Activated CD8-positive, alpha-beta memory T cell treated with anti-CD3 and anti-CD28 coated beads for 24 hours (primary cell): ENCODE measurements at places on chromosomes 2 and 18.

DNA sequence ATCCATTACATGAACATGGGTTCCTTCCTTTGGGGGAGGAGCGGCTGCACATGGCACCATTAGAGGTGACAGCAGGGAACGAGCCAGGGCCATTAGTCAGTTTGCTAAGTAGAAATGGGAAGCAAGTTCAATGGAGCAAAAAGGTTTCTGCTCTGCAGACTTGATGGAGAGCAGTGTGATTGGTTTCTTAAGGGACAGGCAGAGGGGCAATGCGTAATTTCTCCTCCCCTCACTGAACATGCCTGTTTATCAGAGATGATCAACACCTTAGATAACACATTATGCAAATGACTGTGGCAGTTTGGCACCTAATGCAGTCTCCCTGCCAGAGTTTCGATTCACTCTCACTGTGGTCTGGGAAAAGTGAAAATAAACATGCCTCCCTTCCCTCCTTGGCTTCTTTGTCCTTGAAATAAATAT is 414.5 kb downstream of the STK39 start:
- DNase-seq = no peak

GRCh38 chr2:185245806-185246205 is 492.8 kb upstream of the FSIP2 start:
- DNase-seq = no peak

- peak; percentile 65 for DNase-seq
These were observed 501 bp downstream of the LPIN1 start for GRCh38 chr2:11746807-11747459.

- no peak for DNase-seq
These were observed 71.2 kb downstream of the BCL11A start for GRCh38 chr2:60482222-60482621.

GRCh38 chr18:66440433-66440832 is 163.5 kb downstream of the CDH19 start:
- no peak for DNase-seq

DNA sequence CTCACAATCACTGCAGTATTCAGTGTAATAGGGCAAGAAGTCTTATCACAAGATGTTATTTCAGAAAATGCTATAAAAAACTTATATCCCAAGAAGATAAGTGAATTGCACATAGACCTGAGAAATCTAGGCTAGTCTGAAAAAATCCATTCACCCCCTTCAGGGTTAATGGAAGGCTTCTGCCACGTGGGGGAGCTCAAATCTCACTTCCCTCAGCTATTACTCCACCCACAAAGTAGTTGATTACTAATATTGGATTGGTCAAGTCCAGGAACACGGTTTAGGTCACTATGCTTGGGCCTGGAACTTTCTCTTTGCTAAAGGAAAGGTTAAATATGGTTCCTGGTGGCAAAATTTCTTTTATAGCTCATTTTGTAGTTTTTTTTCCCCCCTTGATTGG is 51.2 kb upstream of the ADAM23 start:
- DNase-seq = no peak

DNA sequence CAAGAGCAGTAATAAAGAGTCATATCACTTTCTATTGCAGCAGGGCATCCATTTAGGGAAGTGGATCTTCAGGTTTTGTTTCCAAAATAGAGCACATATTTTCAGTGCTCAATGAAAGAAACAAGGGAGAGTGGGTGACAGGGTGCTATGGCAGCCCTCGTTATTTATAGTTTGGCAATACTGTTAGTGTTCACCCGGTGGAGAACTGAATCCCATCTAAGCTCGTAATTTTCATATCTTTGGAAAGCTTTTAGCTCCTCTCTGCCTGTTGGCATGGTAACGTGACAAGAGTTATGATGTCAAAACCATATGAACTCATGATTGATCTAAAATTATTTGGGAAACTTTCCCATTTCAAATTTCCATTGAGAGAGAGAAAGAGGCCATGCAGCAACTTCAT is 331.9 kb downstream of the LRRTM1 start:
- DNase-seq = no peak

GRCh38 chr2:150520887-150521664 is 33.6 kb upstream of the RND3 start:
- DNase-seq = no peak

- no peak for DNase-seq
These were observed 35.7 kb upstream of the NEMP2 start for GRCh38 chr2:190569994-190570755.

DNA sequence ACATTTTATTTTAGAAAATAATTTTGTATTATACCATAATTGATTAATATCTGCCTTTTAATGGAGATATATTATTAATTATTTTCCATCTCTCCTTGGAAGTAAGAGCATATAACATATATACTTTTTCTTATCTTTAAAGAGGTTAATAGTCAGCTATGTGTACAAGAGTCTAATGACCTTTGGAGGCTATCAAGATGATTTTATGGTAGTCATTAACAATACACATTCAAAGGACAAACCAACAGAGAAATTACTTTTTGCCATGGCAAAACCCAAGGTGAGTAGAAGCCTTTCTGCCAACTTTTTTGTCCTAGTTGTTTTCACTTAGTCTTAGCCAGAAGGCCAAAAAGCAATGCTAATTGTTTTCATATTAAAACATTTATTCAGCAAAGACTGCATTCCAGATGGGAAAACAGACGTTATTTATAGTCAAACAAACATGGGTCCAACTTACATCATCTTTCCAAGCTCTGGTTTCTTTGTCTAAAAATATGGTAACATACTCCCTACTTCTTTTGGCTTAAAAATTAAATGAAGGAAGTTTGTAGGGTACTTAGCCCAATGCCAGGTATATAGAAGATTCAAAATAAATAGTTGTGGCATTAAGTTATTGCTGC is 9.6 kb upstream of the DYNC2LI1 start:
- DNase-seq = no peak

- DNase-seq = no peak
These were observed 90.4 kb upstream of the UNC80 start for GRCh38 chr2:209681201-209681735.

- DNase-seq = no peak
These were observed 84.5 kb upstream of the LCLAT1 start for GRCh38 chr2:30362468-30363081.

- DNase-seq = no peak
These were observed 88.7 kb downstream of the NRP2 start for GRCh38 chr2:205771031-205771430.

- DNase-seq = no peak
These were observed 69.2 kb downstream of the B3GNT2 start for GRCh38 chr2:62265106-62265505.

GRCh38 chr18:74994502-74995418 is 214.2 kb downstream of the PTGR3 start:
- peak; percentile 60 for DNase-seq

- DNase-seq = no peak
These were observed 25.0 kb upstream of the RAPGEF4 start for GRCh38 chr2:172710584-172711047.

DNA sequence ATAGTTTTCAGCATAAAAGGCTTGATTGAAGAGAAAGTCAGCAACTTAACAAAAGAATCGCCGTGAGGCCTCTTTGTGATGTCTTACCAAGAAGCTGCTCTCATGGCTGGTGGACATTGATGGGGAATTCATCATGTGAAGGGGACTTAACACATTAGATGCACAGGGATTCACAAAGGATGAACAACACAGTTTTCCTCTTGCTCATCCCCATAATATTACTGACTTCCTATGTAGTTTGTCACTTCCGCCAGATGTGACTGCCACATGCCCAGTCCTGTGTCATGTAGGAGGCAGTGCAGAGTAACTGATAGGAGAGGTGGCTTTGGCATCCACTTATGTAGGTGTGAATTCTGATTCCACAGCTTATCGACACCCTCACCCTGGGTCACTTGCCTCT is 232.6 kb upstream of the LYPD1 start:
- no peak for DNase-seq

DNA sequence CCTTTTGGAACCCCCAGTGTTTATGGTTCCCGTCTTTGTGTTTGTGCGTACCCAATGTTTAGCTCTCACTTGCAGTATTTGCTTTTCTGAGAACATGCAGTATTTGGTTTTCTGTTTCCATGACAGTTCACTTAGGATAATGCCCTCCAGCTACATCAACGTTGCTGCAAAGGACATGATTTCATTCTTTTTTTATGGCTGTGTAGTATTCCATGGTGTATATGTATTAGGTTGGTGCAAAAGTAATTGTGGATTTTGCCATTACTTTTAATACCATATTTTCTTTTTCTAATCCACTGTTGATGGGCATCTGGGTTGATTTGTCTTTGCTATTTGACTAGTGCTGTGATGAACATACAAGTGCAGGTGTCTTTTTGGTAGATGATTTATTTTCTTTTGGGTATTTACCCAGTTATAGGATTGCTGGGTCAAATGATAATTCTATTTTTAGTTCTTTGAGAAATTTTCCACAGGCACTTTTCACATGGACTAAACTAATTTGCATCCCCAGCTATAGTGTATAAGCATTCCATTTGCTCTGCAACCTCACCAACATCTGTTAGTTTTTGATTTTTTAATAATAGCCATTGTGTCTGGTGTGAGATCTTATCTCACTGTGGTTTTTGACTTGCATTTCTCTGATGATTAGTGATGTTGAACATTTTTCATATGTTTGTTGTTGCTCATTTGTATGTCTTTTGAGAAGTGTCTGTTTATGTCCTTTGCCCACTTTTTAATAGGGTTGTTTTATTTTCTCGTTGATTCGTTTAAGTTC is 63.6 kb downstream of the CERS6 start:
- DNase-seq = no peak

- peak; percentile 78 for DNase-seq
These were observed 1.1 kb downstream of the ID2 start for GRCh38 chr2:8682719-8683667.

DNA sequence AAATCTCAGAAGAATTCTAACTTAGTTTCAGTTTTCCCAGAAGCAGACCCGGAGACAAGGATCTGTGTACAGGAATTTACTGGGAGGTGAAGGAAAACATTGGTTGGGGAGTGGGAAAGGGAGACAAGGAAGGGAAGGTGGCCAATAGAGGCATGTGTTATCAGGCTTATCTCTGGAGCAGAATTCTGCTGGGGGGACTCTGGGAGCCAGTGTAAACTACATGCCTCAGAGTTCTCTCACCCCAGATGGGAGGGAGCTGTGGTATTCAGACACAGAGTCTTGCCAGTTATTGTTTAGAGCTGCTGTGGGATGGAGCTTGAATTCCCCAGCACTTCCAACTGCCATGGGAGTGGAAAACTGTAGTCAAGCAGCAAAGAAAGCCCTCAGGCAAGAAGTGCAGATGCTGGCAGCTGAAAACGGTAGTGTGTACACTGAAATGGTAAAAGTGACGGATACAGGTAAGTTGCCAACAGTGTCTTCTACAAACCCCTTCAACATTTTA is 19.0 kb downstream of the DNPEP start:
- DNase-seq = no peak

DNA sequence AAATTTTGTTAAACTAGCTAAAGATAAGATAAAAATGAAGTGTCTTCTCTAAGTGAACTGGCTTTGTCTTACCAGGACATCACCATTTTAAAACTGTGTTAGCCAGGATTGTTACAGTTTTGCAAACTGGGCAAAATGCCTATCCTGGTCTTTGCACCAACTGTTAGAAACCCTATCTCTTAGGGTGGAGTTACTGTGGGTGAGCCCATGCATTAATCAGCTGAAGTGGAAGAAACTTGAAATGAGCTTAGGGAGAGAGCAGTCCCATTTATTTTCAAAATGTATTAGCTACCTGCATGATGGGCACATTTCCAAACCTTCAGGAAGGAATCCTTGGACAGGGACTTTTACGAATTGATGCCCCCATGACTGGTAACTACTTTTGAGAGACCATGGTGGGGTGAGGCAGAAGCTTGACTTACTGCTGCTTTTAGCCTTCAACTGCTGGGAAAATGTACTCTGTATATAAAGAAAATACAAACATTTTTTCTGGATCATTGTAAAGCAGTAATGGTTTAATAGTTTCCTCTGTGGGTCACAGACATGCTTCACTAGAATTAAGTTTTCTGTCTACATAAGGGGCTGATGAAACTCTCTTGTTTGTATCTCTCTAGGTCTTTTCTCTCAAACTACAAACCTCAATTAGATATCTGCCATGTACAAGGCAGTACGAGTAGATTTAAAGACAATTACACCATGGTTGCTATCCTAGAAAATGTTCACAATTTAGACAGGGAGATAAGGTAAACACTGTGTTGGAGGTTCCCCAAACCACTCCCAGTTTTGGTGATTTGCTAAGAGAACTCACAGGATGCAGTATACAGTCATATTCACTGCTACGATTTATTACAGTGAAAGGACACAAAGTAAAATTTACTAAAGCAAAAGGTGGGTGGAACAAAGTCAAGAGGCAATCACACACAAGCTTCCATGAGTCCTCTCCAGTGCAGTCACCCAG is 321.4 kb upstream of the MMADHC start:
- no peak for DNase-seq

- no peak for DNase-seq
These were observed 70.2 kb downstream of the LRRC30 start for GRCh38 chr18:7301094-7301493.

GRCh38 chr2:230793572-230794359 is 71.0 kb upstream of the ITM2C start:
- DNase-seq = peak; percentile 82

DNA sequence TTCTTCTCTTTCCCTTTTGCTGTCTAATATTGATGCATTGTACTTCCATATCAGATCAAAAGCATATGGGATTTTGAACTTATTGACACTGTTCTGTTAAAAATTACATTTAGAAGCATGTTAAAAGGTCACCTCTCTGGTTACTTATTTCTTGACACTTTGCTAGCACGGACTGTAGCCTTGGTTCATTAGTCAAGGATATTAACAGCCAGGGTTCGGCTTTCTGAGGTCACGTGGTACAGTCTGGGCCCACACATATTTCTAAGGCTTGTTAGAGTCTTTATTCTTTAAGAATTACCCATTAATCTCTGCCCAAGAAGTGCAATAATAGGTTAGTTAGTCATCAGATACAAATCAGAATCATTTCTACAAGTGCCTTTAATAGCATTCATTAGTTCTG is 1035.8 kb upstream of the FANCL start:
- no peak for DNase-seq

DNA sequence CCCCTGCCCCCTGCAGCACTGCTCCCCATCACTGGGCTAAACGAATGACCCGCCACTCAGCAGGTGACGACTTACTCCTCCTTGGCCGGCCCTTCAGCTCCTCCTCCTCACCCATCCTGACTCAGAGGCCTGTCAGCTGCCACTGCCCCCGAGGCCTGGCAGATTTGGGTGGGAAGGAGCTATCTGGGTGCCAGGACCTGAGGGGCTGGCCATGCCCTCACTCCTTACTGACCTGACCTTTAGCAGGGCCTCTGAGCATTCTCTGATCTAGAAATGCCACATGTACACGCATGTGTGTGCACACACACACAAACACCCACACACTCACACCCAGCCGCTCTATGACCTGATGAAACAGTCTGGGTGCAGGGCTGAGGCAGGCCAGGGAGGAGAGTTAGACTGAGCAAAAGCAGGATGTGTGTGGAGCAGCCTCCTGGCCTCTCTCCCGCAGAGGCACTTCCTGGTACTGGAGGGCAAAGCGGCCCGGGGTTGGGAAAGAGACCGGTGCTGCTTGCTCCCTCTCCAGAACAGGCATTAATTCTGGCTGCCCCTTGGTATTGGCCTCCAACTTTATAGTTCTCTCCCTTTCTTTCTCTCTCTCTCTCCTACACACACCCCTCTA is 68.0 kb downstream of the ZFP36L2 start:
- peak; percentile 84 for DNase-seq

- DNase-seq = peak; percentile 96
These were observed at the start of gene BCL2L11 for GRCh38 chr2:111120253-111121027. TSS of gene BCL2L11 (plus strand) at chr2:111120914. CDS start at chr2:111123746, 2,832 bp downstream.

- no peak for DNase-seq
These were observed 325.8 kb upstream of the POU3F3 start for GRCh38 chr2:104528101-104528500.
